T-helper 22 cell (primary cell): ENCODE measurements at places on chromosomes 12 and 14.

GRCh38 chr12:113804961-113805600 is 161.0 kb downstream of the RBM19 start:
- no peak for DNase-seq

- DNase-seq, result no peak
These were observed 175.6 kb downstream of the GLT1D1 start for GRCh38 chr12:129028844-129029243.

GRCh38 chr12:57718641-57719528 is 19.7 kb downstream of the AGAP2 start:
- DNase-seq, result no peak

DNA sequence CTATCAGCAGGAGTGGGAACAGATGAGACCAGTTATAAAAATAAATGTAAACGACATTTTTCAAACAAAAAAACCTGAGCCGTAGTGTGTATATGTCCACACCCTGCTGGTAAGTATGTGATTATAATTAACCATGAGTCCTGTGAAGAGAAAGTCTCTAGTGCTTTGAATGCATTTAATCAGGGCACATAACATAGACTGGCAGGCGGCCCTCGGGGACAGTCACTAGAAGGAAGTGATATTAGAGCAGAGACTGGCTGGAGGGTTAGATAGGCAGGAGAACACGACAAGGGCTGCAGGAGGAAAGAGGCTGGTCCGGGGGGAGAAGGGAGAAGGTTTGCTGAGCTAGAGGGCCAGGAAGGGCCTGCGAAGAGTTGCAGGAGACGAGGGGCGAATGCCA is 23.8 kb upstream of the ELK3 start:
- no peak for DNase-seq

DNA sequence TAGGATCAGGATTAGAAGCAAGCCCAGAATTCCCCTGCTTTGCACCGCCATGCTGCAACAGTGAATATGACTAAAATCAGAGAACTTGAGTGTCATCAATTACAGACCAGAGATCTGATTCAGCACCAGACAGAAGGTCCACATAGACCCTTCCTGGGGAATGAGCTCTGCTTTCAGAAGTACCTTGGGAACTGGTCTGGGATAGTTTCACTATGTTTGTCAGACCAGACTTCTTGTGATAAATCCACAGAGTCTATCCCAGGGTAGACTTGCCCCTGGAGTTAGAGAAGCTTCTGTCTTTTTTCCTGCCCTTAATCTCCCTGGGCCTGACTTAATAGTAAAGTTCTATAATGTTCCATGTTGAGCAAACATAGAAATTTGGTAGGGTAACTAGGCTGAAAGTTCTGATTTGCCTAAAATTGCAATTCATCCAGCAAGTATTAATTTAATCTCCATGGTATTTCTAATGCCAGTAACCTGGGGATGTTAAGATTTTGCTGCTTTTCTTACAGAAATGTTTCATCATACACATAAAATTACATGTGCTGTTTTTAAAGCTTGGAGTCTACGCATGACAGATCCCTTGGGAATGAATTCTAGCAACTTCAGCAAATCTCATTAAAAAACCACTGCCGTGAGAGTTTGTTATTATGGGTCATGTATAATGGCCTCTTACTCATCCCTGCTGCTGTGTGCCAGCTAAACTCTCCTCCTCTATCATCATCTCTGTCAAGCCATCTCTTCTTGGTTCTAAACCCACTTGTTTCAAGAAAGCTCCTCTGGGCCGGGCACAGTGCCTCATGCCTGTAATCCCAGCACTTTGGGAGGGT is 61.3 kb upstream of the METAP2 start:
- no peak for DNase-seq

DNA sequence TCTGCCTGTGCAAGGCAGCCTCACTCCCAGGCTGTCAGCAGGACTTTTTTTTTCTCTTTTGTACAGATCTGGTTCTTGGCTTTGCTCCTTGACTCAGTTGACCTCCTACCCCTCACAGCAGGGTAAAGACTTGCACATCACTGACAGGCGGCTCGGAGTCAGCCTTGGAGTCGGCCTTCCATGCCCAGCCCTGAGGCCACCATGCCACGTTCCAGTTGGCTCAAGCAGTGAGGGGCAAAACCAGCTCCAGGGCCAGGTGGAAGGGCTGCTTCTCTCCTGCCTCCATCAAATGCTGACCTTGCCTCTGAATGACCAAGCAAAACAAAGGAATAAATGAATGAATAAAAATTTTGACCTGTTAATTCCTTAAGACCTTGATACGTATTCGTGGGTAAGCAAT is 27.6 kb downstream of the JAG2 start:
- no peak for DNase-seq

DNA sequence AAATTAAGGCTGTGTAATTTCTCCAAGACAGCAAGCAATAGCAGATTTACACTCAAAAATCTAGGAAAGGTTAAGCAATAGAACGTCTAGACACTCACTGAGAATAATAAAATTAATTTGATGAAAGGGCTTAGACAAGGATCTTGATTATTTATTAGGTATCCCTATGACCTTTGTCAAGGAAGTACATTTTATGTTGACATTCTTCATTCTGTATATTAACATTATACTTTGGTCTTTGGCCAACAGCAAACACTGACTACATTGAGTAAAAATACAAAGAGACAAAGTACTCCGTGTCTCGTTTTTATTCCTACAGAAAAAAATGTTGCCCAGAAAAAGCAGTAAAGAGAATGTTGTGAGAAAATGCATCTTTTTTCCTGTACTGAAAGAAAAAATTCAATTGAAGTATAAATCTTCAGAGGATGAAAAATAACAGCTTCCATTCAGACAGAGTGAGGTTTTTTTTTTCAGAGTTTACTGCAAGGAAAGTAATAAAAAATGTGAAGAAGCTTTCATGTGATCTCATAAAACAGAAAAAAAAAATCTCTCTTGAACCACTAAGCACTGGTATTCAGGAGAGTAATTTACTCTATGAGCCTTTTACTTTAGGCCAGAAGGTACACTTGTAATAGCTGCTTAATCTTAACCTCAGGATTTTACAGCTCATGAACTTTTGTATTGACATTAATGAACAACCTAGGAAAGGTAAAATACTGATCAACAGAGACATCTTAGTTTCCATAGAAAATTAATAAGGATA is 605.0 kb downstream of the FSCB start:
- no peak for DNase-seq

DNA sequence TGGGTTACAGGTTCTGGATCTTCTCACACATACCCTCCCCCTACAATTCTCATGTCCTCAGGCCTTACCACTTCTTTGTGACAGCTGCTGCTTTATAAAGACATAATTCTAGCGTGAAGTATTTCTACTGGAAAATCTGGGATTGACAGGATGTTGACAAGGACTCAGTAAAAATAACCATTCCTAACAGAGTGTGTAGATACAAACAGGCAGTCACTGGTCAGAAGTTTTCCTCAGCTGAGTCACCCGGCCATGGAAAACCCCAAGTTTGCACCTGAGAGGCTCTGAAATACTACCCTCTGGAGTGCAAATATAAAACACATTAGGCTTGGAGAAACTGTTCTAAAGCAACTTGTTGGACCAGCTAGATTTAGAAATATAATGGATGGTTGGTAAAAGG is 54.4 kb downstream of the SPPL3 start:
- DNase-seq, result no peak

DNA sequence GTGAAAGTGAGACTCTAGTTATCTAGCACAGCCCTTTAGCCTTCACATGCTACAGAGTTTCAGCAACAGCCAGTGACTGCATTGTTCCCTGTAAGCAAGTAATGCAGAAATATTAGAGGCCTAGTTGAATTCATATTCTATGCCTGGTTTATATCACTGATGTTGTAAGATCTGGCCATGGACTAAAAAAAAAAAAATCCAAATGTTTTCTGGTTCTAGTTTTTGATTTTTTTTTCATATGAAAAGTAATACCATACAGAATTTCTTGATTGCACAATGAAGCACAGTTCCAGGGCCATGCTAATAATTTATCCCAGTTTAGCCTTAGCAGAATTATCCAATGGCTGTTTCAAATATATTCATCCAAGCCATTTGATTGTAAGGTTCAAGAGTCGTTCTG is 341.5 kb upstream of the DDHD1 start:
- no peak for DNase-seq

DNA sequence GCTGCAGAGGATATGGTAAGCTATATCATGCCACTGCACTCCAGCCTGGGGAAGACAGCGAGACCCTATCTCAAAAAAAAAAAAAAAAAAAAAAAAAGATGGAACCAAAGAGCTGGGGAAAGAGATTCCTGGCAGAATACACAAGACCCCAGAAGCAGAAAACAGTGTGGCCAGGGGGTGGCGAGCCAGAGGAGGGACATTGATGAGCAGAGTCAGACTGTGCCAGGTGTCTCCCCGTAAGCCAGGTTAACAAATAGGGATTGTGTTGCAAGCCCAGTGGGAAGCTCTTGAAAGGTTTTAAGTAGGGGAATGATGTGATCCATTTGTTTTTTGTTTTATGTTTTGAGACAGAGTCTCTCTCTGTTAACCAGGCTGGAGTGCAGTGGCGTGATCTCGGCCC is 56.1 kb downstream of the FIGNL2 start:
- no peak for DNase-seq

GRCh38 chr12:65825507-65826352 is 1.4 kb downstream of the HMGA2 start:
- DNase-seq, result no peak

DNA sequence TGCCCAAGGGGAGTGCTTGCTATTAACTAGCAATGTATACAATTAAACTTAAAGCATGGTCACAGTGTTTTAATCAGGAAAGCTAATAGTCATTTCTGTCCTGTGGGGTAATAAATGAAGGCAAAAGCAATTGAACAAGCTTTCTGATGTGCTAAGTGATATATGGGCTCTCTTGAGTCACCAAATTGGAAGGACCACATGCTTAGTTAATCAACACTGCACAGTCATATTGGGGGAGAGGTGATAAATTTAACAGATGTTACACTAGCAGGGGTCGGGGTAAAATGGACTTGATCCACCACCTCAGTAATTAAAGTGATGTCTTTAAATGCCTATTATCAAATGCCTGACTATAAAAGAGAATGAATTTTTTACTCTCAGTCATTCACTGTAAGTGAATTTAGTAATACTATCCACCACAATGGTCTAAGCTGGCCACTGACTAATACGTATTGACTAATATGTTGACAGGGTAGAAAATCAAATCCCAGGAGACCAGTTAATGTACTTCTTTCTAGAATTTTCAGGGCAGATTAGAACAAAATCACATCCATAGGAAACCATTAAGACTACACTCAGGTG is 736.3 kb downstream of the RPS29 start:
- no peak for DNase-seq

- DNase-seq, result no peak
These were observed 50.1 kb downstream of the ZC3H14 start for GRCh38 chr14:88612981-88613380.

GRCh38 chr12:119914666-119915065 is 37.5 kb upstream of the CIT start:
- no peak for DNase-seq

DNA sequence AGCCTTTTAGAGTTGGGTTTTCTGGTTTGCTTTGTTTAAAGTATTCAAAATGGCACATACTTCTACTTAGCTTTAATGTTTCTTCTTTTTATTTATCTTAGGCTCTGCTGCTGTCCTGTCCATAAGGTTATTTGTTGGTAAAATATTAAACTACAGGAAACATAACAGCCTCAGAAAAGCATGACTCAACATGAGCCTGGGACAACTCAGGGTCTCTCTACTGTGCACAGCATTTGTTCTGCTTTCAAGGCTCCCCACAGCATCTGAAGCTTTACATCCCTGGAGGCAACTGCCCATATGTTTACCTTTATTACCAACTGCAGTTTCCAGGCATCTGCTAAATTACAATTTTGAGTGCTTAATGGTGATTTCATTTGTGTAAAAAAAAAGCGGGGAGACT is 954.2 kb upstream of the FBXO33 start:
- no peak for DNase-seq

- DNase-seq, result no peak
These were observed 785 bp upstream of the NIN start for GRCh38 chr14:50831726-50832168.

DNA sequence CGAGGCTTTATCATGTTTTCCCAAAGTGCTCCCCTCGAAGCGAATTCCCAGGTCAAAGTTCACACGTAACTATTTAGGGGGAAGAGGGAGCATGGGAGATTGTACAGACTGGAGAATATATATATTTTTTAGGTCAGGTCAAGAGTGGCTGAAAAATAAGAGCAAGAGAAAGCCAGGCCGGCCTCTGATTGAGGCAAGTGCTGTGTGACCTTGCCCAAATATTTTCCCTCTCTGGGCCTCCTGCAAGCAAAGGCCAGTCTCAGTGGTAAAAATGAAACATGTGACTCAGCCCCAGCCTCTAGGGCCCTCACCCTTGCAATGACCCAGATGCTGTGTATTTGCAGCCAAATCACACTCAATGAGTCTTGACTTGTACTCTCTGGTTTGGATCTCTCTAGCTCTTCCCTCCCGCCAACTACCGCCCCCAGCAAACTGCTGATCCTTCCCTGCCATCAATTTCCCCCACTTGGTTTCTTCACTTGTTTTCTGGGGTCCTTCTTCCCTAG is 34.1 kb downstream of the SMUG1 start:
- DNase-seq, result no peak

DNA sequence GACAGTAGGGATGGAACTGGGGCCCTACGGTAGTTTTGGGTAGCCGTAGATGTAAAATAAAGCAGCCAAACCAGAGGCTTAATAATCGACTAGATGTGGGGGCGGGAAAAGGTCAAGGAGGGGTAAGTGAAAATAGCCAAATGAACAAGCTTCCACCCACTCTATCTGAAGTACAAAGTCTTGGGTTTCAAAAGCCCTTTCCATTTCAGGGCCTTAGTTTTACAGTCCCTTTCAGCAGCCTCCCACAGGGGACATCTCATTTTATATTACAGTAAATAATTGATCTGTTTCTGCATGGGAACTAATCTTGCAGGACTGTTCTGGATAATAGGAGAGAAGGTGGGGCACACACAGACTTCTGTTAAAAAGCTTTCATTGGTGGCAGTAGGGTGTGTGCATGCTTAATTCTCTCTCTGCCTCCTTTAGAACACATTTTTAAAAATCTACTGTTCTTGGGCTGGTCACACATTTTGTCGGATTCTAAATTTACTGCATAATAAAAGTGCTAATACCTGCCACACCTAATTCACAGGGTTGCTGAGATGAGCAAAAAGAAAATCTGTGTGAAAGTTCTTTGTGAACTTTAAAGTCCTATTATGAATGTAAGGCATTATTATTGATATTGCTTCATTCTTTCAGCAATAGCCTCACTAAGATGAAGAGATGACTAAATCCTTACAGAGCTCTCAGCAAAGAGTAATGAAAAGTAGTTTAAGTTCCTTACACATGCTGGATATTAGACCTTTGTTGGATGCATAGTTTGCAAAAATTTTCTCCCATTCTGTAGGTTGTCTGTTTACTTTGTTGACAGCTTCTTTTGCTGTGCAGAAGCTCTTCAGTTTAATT is 104.6 kb downstream of the ITPR2 start:
- no peak for DNase-seq

- no peak for DNase-seq
These were observed 196.6 kb downstream of the PCNX1 start for GRCh38 chr14:71103662-71104484.

GRCh38 chr14:103188810-103189480 is 65.7 kb downstream of the TNFAIP2 start:
- DNase-seq, result peak; percentile 2

- no peak for DNase-seq
These were observed 8.5 kb downstream of the TMEM233 start for GRCh38 chr12:119601877-119602733.
